ENCODE measurements at places on chromosomes 13 and 19. TPM values are rescaled to one million over a fixed set of nuclear protein-coding genes. Genes with fewer than 3 reads are reported as not detected.

DNA sequence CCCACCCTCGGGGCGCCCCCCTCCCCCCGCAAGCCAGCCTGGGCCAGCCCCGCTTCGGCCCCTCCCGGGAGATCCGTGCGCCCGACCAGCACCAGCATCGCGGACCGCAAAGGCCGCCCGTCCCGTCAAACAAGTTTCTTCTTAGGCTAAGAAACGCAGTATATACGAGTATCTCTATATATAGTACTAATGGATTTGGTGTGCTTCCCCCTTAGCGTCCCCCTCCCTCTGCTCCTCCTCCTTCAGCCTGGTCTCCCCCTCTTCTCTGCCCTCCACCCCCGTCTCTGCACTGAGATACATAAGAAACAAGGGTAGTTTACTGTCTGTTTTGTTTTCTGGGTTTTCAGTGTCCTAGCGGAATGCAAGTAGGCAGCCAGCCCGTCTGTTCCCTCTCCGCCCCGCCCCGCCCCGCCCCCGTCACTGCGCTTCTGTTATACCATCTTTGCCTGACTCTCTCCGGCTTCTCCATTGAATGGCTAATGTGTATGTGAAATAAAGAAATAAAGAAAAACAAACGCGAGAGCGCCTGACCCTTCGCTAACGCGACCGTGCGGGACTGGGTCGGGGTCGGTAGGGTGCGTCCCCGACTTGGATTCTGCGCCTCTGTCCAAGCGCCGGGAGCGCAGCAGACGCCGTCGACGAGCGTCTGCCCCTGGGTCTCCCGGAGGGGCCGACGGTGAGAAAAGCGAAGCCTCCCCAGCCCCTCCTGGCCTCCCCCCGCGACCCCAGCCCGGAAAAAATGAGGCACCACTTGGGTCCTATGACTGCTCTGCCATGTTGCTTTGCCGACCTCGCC is 4.2 kb downstream of the LYL1 start:
- DNase-seq, result no peak

GRCh38 chr19:10631874-10632273 is 6.5 kb downstream of the SLC44A2 start:
- DNase-seq, result no peak

DNA sequence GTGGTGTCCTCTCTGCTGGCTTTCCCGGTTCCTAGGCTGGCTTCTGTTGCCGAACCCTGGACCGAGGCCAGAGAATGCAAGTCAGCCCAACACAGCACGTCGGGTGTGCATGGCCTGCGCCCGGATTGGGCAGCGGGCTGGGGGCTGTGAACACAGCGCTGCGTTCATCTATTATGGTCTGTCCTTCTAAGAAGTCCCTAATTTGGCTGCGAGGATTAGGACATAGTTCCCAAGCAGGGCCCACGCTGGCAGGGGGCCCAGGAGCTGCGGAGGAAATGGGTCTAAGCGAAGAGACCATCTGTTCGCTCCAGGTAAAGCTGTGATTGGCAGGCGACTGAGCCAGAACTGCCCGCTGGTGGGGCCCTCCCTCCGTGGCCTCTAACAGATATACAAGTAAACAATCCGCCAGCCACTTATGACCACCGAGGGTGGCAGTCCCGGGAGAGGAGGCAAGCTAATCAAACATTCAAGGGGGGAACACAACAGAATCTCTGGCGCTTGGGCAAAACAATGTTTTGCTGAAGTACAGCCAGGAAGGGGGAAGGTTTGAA is 6.0 kb downstream of the SYCE2 start:
- no peak for DNase-seq

- DNase-seq, result no peak
Observed at GRCh38 chr19:39582891-39583625, 19.3 kb upstream of the LGALS13 start.

- DNase-seq, result no peak
Observed at GRCh38 chr19:31408460-31409124, 59.4 kb upstream of the TSHZ3 start.

- DNase-seq, result no peak
Observed at GRCh38 chr13:112669881-112670499, 19.8 kb upstream of the ATP11A start.

GRCh38 chr13:43432958-43433357 is 353.8 kb downstream of the ENOX1 start:
- no peak for DNase-seq

- no peak for DNase-seq
Observed at GRCh38 chr13:95279016-95279415, 22.2 kb downstream of the ABCC4 start.

DNA sequence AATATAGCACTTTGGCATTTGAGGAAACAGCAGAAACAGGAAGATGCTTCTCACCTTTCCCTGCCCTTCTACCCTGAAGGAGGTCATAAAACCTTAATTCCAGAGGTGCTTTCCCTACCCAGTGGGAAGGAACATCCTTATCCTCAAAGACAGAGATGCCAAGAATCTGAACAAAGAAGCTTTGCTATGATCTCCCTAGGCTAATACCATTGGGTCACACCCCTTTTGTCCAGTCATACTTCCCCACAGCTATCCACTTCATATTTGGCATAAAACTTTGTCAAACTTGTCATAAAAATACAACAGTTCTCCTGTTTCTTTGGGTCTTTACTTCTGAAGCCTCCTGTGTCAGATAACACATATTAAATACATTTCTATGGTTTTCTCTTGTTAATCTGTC is 21.7 kb upstream of the RXFP2 start:
- DNase-seq, result no peak

DNA sequence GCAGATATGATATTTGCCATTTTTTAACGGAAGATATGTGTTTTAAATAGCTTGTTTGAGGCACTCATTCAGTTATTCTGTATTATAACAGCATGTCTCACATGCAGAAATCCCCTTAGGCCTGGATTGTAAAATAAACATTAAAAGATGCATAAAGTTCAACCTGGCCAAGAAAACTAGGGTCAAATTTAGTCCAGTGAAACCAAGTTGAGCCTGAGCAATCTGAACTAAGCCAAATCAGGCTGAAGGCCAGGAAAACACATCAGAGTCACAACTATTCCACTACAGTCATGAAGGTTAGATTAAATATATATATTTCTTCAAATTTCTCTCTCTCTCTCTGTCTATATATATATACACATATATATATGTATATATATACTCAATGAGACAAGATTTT is 504.8 kb downstream of the SLITRK1 start:
- DNase-seq, result no peak

- DNase-seq, result no peak
Observed at GRCh38 chr13:28534210-28534609, 39.3 kb upstream of the FLT1 start.

- no peak for DNase-seq
Observed at GRCh38 chr19:10683064-10683426, 18.2 kb upstream of the QTRT1 start.

DNA sequence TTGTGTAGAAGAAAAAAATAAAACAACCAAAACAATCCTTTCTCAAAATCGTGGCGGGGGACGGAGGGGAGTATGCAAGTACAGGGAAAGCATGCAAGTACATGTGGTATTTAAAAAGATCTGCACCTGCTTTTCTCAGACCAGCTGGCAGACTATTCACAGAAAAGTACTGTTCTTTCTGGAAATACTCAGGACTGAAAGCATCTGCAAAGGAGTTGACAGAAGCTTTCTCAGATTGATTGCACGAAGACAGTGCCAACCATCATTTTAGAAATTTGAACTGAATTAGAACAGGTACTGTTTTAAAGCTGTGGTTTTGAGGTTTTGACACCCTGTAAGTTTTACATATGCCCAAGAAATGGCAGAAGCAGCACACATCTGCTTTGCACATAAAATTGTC is 19.8 kb upstream of the PCDH8 start:
- no peak for DNase-seq

GRCh38 chr13:31043957-31044356 is 111.5 kb downstream of the TEX26 start:
- DNase-seq, result no peak

GRCh38 chr19:13788991-13789390 is 6.3 kb upstream of the ZSWIM4 start:
- DNase-seq, result no peak

- no peak for DNase-seq
Observed at GRCh38 chr19:6498294-6499036, 3.6 kb downstream of the TUBB4A start.

DNA sequence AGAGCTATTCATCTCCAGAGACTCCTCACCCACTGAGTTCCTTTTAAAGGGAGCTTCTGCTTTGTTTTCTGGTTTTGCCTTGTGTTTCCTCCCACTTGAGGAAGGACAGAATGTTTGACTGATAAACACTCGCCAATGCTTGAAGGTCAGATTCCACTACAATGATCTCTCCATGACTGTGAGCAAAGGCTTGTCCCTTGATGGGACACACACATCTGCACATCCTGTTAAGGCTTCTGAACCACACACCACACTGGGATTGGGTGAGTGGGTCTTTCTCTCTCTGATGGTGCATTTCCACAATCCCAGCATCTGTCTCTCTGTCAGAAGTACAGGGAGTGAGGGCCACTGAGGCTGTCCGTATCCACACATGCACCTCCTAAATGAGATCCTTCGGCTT is 245.3 kb downstream of the IRS2 start:
- DNase-seq, result no peak

- peak; percentile 79 for DNase-seq
Observed at GRCh38 chr19:48290771-48291488, 21.0 kb downstream of the ZNF114 start.

GRCh38 chr19:10113964-10114650 is 2.6 kb downstream of the P2RY11 start:
- no peak for DNase-seq

- no peak for DNase-seq
Observed at GRCh38 chr13:51044023-51044665, 66.9 kb downstream of the C13orf42 start.

The CEACAM3 gene
- polyA plus RNA-seq, result not detected

The ADGRE1 gene
- polyA plus RNA-seq, result 0.05 TPM

The CCDC8 gene
- 45.2 TPM for polyA plus RNA-seq

The ADGRE3 gene
- not detected for polyA plus RNA-seq

The ZNF177 gene
- polyA plus RNA-seq, result 14.3 TPM

The PODNL1 gene
- polyA plus RNA-seq, result 1.2 TPM

The LILRA1 gene
- 0.32 TPM for polyA plus RNA-seq

The TSHZ3 gene
- 11.7 TPM for polyA plus RNA-seq

The CYP2A7 gene
- polyA plus RNA-seq, result 0.40 TPM

The HAUS5 gene
- 30.1 TPM for polyA plus RNA-seq

The CYTH2 gene
- 94.1 TPM for polyA plus RNA-seq

The PNMA8A gene
- 46.5 TPM for polyA plus RNA-seq
